Transverse colon (tissue), 4 donors: ENCODE measurements at places on chromosomes 7 and 10. TPM values are rescaled to one million over a fixed set of nuclear protein-coding genes. Genes with fewer than 3 reads are reported as not detected.
A peak's percentile ranks its signal among the peaks of the same experiment; 100 is the strongest.

Gene LLCFC1
- not detected for total RNA-seq

- H3K27me3 ChIP-seq, result no peaks in the 10 kb centered on the region
- no peaks in the 10 kb centered on the region for H3K36me3 ChIP-seq
- no peak overlapping the region for H3K4me3 ChIP-seq
- no peak for DNase-seq
- H3K27ac ChIP-seq, result no peak overlapping the region
These were observed 141.0 kb downstream of the FZD1 start for GRCh38 chr7:91405092-91405788.

- no peaks in the 10 kb centered on the region for H3K4me1 ChIP-seq
- no peak overlapping the region for H3K4me3 ChIP-seq
- no peaks in the 10 kb centered on the region for H3K27me3 ChIP-seq
These were observed 88.6 kb downstream of the VIM start for GRCh38 chr10:17316488-17317170.

GRCh38 chr7:64890761-64891362 lies 12.2 kb upstream of the ZNF273 start:
- no peak overlapping the region for H3K4me3 ChIP-seq
- peaks cover 33% of the 10 kb centered on the region for H3K27me3 ChIP-seq
- no peak for DNase-seq
- no peaks in the 10 kb centered on the region for H3K36me3 ChIP-seq
- H3K27ac ChIP-seq, result no peak overlapping the region
- peaks cover 19% of the 10 kb centered on the region for H3K4me1 ChIP-seq

- no peaks in the 10 kb centered on the region for H3K27me3 ChIP-seq
- H3K27ac ChIP-seq, result no peak overlapping the region
- H3K4me1 ChIP-seq, result no peaks in the 10 kb centered on the region
- DNase-seq, result no peak
- no peaks in the 10 kb centered on the region for H3K36me3 ChIP-seq
- H3K4me3 ChIP-seq, result no peak overlapping the region
These were observed 138.0 kb downstream of the CDH23 start for GRCh38 chr10:71534568-71535194.

DNA sequence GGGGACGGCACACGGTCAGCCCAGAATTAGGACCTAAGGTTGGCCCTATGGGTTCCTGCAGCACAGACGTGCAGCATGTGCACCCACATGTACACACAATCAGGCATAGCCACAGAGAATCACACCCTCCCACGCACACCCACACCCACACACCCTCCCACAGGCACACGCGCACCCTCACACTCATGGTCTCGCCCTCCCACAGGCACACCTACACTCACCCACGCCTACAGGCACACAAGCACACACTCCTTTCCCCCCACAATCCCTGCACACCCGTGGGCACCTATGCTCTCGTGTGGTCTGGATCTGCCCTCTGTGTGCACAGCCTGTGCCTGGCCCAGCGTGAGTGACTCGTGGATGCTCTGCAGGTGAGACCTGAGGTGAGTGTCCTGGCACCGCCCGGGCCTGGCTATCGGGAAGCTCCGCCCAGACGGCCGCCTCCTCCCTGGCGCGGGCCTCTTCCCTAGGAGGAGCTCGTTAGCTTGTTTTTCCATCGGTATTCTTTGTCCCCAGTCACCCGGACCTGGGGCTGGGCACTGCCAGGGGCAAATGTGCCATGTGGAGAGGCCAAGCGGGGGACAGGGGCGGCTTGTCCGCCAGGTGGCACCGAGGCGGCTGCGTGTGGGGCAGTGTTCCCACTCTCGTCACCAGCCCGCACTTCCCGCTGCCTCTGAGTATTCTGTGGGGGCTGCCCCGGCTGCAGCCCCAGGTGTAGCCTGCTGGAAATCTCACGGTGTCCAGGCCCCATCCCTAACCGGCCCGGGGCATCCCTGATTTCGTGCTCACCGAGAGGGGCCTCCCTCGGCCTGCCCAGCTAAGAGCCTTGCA lies 110.2 kb upstream of the FAM20C start:
- H3K4me1 ChIP-seq, result peaks cover 4% of the 10 kb centered on the region
- H3K36me3 ChIP-seq, result no peaks in the 10 kb centered on the region
- H3K27ac ChIP-seq, result no peak overlapping the region

Gene MACC1
- 6.0 TPM for total RNA-seq

DNA sequence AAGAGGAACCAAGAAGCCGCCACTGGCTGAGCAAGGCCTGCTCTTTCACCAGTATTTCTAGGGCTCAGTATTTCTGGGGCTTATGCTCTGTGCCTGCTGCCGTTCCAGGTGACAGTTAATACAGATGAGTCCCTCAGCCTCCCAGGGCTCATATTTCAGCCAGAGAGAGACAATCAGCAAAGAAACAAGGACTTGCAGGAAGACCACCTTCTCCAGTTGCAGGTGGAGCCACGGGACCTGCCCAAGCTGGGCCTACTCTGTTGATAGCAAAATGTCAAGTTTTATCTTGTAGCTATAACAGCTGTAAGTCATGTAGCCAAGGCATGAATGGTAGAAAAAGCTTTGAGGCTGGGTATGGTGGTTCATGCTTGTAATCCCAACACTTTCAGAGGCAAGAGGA lies 42.7 kb downstream of the NPTX2 start:
- no peak overlapping the region for H3K27ac ChIP-seq
- no peak for DNase-seq
- H3K36me3 ChIP-seq, result no peaks in the 10 kb centered on the region
- H3K4me3 ChIP-seq, result no peak overlapping the region

DNA sequence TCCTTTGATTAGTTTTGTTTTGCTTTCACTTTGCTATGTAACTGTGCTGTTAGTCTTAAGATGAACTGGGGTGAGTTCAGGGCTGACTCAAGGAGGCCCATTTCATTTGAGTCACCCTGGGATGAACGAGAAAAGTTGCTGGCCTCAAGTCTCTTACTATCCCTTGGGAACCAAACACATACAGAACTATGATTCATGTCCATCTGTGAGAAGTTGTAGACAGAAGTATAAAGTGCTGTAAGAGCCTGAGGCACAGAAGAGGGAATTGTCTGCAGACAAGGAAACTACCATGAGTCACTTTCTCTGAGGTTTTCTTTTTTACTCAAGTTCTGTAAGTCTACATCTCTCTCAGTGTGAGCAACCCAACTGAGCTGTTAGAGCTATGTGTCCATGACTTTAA lies 179.8 kb upstream of the CSTF2T start:
- DNase-seq, result no peak
- H3K36me3 ChIP-seq, result no peaks in the 10 kb centered on the region
- peak overlapping the region; percentile 9 for H3K27ac ChIP-seq
- H3K27me3 ChIP-seq, result no peaks in the 10 kb centered on the region
- H3K4me1 ChIP-seq, result peaks cover 12% of the 10 kb centered on the region

- H3K27ac ChIP-seq, result no peak overlapping the region
- DNase-seq, result no peak
- H3K27me3 ChIP-seq, result no peaks in the 10 kb centered on the region
- H3K4me3 ChIP-seq, result no peak overlapping the region
- H3K36me3 ChIP-seq, result no peaks in the 10 kb centered on the region
These were observed 99.6 kb downstream of the NRP1 start for GRCh38 chr10:33234831-33235237.

Gene CLDN15
- 41.8 TPM for total RNA-seq

Gene CUZD1
- 1.1 TPM for total RNA-seq

- no peak overlapping the region for H3K27ac ChIP-seq
- no peak for DNase-seq
- H3K36me3 ChIP-seq, result no peaks in the 10 kb centered on the region
- no peaks in the 10 kb centered on the region for H3K4me1 ChIP-seq
- H3K27me3 ChIP-seq, result no peaks in the 10 kb centered on the region
- no peak overlapping the region for H3K4me3 ChIP-seq
These were observed 42.0 kb downstream of the ZNF467 start for GRCh38 chr7:149731207-149731955.

Gene KCNK18
- not detected for total RNA-seq

DNA sequence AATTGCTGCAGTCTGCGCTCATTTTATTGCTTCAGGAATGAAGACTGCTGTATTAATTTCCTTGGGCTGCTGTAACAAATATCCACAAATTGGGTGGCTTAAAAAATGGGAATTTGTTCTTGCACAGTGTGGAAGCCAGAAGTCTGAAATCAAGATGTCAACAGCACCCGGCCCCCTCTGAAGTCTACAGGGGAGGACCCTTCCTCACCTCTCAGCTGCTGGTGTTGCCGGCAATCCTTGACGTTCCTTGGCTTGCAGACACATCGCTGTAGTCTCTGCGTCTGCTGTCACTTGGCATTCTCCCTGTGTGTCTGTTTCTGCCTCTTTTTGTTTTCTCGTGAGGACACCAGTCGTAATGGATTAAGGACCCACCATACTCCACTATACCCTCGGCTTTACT lies 166.2 kb downstream of the PTPN20 start:
- no peaks in the 10 kb centered on the region for H3K36me3 ChIP-seq
- no peak for DNase-seq
- H3K4me3 ChIP-seq, result no peak overlapping the region
- H3K4me1 ChIP-seq, result no peaks in the 10 kb centered on the region

DNA sequence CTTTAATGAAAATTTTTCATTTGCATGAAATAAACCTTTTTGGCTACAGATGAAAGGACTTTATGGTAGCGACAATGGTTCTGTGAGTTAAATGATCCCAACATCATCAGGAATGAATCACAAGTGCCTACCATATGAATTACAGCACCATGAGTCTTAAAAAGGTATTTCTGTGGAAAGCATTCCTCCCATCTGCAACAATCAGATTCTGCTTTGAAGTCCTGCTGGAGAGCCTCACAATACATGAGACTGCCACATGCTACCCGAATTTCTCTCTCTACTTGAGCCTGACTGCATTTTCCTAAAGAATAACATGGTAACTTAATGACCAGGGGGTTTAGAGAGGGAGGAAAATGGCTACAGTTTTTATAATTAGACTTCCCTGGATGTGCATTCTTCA lies 190.3 kb downstream of the TWIST1 start:
- no peak overlapping the region for H3K4me3 ChIP-seq
- DNase-seq, result no peak
- H3K27me3 ChIP-seq, result no peaks in the 10 kb centered on the region
- no peak overlapping the region for H3K27ac ChIP-seq
- H3K4me1 ChIP-seq, result no peaks in the 10 kb centered on the region

- no peak for DNase-seq
- H3K36me3 ChIP-seq, result no peaks in the 10 kb centered on the region
- H3K4me3 ChIP-seq, result no peak overlapping the region
- H3K4me1 ChIP-seq, result no peaks in the 10 kb centered on the region
- H3K27ac ChIP-seq, result no peak overlapping the region
These were observed 110.4 kb downstream of the AHR start for GRCh38 chr7:17408904-17409290.

Gene BET1
- total RNA-seq, result 19.7 TPM
